ENCODE measurements at places on chromosomes 12 and 14.
A peak's percentile ranks its signal among the peaks of the same experiment; 100 is the strongest.

GRCh38 chr12:77204083-77204482 is 138.7 kb upstream of the E2F7 start:
- peak; percentile 31 for DNase-seq

DNA sequence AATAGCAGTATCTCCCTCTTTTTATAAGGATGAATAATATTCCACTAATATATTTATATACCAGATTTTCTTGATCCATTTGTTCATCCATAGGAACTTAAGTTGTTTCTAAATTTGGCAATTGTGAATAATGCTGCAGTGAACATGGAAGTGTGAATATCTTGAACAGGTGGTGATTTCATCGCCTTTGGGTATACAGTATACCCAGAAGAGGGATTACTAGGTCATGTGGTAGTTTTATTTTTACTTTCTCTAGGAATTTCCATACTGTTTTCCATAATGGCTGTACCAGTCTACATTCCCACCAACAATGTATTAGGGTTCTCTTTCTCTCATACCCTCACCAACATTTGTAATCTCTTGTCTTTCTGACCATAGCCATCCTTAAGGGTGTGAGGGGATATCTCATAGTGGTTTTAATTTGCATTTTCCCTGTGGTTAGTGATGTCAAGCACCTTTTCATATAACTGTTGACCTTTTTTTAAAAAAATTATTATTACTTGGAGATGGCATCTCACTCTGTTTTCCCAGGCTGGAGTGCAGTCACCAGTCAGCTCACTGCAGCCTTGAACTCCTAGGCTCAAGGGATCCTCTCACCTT is 20.5 kb downstream of the PPHLN1 start:
- DNase-seq: no peak

GRCh38 chr14:98227727-98228111 is 1044.3 kb downstream of the BCL11B start:
- no peak for DNase-seq

DNA sequence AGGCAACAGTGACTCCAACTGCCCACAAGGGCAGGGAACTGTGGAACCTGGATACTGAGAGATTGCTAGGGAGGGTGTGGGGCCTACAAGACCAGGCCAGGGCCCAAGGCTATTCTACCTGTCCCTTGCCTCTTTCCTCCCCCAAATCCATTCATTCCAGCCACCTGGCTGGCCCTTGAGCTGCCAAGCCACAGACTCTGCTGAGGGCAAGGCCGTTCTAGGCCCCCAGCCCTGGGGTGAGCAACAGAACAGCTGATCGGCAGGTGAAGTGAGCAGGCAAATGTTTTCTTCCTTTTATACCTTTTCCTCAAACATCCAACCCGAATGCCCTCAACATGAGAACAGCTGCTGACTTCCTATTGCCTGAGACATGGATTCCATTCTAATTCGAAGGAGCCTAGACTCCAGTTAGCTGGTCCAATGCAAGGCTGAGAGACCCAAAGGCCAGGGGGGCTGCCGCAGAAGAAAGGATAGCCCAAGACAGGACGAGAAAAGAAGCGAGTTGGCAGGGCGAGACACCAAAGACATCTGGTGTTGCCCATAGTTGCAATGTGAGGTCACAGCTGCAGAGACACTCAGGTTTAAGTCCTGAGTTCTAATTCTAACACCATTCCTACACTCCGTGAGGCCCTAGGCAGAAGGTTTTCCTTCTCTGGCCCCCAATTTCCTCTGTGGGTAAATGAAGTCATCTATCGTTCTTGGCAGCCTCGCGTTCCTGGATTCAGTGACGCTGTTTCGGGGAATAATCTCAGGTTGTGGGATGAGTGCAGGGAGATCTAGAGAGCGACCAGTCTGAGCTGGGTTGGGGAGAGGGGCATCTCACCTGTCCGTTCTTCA is 1.7 kb downstream of the C1QL4 start:
- DNase-seq: no peak

DNA sequence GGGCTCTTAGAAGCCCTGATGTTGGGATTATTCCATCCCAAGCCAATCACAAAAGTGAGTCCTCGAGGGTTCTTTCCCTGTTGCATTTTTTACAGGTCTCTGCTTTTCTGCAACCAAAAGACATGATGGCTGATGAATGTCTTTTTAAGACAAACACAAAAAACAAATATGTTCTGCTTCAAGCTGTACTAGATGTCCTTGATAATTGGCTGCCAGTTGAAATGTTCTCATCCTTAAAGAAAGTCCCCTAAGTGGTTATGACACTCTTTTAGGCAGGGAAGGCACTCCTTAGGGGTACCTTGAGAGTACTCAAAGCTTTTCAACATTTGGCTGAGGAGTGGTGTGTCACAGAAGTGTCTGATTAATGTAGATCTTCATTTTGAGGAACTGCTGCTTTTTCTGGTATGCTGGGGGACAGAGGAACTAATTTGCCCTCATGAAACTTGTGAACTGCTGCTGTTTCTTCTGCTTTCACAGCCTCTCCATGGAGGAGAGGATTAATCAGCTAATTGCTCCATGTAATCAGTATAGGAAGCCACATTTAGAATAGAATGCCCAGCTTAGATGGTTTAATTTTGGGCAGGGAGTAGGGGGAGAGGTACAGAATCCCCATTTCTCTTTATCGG is 22.8 kb upstream of the IGF1 start:
- DNase-seq: no peak

- peak; percentile 27 for DNase-seq
Measured at GRCh38 chr14:90714811-90715210, 101.4 kb downstream of the TTC7B start.

GRCh38 chr12:111068290-111068689 is 147.9 kb upstream of the MYL2 start:
- DNase-seq: no peak

DNA sequence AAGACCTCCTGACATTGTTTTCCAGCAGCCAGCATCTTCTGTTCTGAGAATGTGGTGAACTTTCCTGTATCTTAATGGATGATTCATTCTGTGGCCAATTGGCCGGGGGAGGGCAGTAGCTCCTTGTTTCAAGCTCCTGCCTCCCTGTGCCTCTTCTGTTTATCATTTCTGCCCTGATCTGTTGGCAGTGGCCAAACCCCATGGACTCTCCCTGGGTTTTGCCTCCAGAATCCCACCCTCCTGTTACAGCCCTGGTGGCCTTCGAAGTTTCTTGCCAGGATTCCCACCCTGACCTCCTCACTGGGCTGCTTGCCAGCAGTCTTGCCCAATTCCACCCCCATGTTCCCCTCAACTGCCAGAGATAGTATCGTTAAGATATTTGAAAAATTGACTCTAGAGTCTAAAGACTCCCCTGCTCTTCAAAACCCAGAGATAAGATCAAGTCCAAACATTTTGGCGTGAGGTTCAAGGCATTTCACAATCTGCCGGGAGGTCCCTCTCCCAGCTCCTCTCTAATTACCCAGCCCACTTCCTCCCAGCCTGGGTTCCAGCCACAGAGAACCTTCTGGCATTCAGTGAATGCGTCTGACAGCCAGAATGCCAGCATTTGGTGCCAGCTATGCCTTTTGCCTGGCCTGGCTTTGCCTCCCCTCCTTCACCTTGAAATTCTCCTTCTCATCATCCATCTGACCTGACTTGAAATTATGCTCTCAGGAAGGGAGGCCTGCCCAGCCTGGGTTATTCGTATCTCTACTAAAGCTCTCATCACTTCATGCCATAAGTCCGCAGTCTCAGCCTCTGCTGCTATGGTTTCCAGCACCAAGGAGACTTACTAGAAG is 37.7 kb upstream of the TXNRD1 start:
- DNase-seq: peak; percentile 99
